ENCODE measurements at places on chromosomes 7 and 10. TPM values are rescaled to one million over a fixed set of nuclear protein-coding genes. Genes with fewer than 3 reads are reported as not detected.

- no peak for DNase-seq
- H3K4me1 ChIP-seq: peaks cover 18% of the 10 kb centered on the region
- H3K27ac ChIP-seq: no peak overlapping the region
- H3K36me3 ChIP-seq: no peaks in the 10 kb centered on the region
Observed at GRCh38 chr7:105270117-105270516, 118.6 kb downstream of the SRPK2 start.

DNA sequence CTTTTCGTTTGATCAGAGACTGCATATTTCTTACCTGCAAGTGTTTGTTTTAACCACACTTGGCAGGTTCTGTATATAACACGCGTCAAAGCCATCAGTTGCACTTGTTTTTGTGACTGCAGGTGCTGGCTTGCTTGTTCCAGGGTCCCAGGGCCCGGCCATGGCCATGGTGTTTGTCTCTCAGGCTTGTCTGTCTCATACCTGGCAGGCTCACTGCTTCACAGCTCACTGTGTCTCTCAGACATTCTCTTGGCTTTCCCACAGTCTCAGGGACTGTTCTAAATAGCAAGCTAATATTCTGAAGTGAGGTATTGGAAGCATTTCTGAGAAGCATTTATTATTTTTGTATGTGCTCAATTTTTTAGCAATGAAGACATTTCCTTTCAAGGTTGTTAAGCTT lies 46.9 kb downstream of the GPR141 start:
- no peak overlapping the region for H3K4me3 ChIP-seq
- peaks cover 6% of the 10 kb centered on the region for H3K4me1 ChIP-seq
- no peaks in the 10 kb centered on the region for H3K27me3 ChIP-seq
- DNase-seq: no peak

DNA sequence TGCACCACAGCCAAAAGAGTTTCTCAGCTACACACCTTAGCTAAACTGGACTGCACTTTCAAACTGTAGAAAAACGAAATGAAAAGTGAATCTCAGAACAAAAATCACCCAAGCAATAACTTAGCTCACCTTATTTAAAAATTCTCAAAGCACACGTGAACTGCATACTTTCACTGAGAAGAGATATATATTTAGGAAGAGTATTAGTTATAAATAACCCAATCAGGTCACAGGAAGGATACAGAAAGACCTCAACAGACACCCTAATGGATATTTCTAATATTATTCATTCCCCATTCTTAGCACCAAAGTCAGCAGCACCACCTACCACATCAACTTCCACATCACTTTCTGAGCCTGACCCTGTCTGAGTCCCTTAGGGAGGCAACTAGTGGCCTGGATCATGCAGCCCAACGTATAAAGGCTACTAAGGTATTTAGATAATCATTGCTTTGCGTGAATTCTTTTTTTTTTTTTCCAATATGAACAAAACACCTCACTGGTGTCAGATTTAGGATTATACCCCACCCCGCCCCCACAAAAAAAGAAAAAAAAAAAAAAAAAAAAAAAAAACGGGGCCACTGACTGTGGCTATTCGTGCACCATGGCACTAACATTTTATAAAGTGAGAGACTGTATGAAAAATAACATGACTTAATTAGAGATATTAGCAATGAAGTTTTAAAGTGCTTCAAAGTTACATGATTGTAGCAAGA lies 2.6 kb downstream of the ABI1 start:
- DNase-seq: peak; percentile 59
- no peaks in the 10 kb centered on the region for H3K27me3 ChIP-seq
- no peaks in the 10 kb centered on the region for H3K36me3 ChIP-seq
- peaks cover 58% of the 10 kb centered on the region for H3K4me1 ChIP-seq

GRCh38 chr7:1255080-1255816 lies 22.6 kb downstream of the UNCX start:
- no peaks in the 10 kb centered on the region for H3K36me3 ChIP-seq
- H3K4me1 ChIP-seq: no peaks in the 10 kb centered on the region
- no peaks in the 10 kb centered on the region for H3K27me3 ChIP-seq
- no peak overlapping the region for H3K4me3 ChIP-seq

DNA sequence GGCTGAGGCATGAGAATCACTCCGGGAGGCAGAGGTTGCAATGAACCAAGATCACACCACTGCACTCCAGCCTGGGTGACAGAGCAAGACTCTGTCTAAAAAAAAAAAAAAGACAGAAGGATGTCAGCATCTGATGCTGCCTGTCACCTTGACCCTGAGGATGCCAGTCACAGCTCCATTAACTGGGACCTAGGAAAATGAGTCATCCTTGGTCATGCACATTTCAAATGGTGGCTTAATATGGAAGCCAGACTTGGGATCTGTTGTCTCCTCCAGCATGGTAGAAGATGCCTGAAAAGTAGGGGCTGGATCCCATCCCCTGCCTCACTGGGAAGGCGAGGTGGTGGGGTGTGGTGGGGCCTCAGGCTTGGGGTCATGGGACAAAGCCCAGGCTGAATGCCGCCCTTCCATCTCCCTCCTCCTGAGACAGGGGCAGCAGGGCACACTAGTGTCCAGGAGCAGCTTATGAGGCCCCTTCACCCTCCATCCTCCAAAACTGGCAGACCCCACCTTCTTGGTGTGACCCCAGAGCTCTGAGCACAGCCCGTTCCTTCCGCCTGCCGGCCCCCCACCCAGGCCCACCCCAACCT lies 1.3 kb downstream of the NOS3 start:
- no peaks in the 10 kb centered on the region for H3K36me3 ChIP-seq
- no peaks in the 10 kb centered on the region for H3K27me3 ChIP-seq
- no peak for DNase-seq
- no peak overlapping the region for H3K27ac ChIP-seq
- peaks cover 8% of the 10 kb centered on the region for H3K4me1 ChIP-seq

DNA sequence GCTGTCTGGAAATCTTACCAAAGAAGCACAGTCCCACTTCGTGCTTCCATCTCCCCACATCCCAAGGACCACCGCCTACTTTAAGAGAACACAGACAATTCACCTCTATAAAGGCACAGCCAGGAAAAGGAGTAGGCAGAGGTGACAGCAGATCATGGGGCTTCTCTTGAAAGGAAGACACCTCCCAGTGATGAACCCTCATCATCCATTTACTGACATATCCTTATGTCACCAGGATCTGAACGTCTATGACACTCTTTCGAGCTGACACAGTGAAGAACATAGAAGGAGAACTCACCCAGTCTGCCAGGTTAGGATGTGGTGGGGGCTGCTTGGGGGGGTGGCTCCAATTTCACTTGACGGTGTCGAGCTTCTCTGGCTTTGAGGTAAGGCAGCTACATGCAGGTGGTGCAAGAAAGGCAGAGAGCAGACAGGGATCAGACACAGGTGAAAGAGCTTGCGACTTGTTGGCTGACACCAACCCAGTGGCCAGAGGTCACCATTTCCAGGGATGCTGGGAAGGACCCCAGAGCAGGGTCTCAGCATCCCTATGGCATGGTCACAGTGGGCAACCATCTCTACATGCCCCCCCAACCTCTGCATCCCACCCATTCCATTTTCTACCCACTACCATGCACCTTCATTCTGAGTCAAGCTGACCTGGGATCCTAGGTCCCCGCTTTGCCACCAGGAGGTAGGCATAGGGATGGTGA lies 67.5 kb downstream of the PRPF18 start:
- H3K36me3 ChIP-seq: peaks cover 4% of the 10 kb centered on the region
- H3K4me3 ChIP-seq: no peak overlapping the region
- peaks cover 3% of the 10 kb centered on the region for H3K4me1 ChIP-seq
- H3K27ac ChIP-seq: no peak overlapping the region
- no peaks in the 10 kb centered on the region for H3K27me3 ChIP-seq

- DNase-seq: no peak
- no peak overlapping the region for H3K27ac ChIP-seq
- H3K4me1 ChIP-seq: no peaks in the 10 kb centered on the region
- H3K4me3 ChIP-seq: no peak overlapping the region
- no peaks in the 10 kb centered on the region for H3K36me3 ChIP-seq
Observed at GRCh38 chr10:126969310-126969709, 64.1 kb downstream of the DOCK1 start.

DNA sequence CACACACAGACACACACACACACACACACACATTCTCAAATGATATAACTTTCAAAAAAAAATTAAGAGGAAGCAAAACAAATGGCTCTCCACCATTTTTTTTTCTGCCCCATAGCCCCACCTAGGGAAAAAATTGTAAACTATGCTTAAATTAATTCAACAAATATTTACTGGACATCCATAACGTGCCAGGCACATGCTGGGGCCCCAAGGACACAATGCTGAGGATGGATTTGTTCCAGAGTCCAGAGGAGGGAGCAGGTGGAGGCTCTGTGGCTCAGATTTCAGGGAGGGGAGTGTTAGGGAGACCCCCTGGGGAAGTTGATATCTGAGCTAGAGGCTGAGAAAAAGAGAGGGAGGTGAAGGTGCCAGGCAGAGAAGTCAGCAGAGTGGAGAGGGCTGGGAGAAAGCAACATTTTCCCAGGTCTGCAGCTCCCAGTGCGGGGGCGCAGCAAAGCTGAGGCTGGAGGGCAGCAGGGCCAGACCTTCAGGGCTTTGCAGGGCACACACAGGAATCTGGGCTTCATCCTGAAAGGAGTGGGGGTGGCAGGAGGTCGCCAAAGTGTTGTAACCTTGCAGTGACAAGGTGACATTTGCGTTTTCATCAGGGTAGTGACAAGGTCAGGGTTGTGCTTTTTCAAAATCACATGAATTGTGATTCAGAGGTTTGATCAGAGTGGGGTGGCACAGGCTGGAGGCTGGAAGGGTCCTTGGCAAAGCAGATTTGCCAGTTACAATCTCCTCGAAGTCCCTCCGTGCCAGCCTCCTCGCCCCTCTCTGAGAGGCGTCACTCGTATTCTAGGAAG lies 261.6 kb downstream of the WDR11 start:
- DNase-seq: no peak
- H3K36me3 ChIP-seq: no peaks in the 10 kb centered on the region
- no peaks in the 10 kb centered on the region for H3K4me1 ChIP-seq

- H3K4me3 ChIP-seq: no peak overlapping the region
- peaks cover 12% of the 10 kb centered on the region for H3K27me3 ChIP-seq
- peak; percentile 35 for DNase-seq
- H3K36me3 ChIP-seq: no peaks in the 10 kb centered on the region
Observed at GRCh38 chr7:100957832-100958421, 8.6 kb downstream of the MUC3A start.

DNA sequence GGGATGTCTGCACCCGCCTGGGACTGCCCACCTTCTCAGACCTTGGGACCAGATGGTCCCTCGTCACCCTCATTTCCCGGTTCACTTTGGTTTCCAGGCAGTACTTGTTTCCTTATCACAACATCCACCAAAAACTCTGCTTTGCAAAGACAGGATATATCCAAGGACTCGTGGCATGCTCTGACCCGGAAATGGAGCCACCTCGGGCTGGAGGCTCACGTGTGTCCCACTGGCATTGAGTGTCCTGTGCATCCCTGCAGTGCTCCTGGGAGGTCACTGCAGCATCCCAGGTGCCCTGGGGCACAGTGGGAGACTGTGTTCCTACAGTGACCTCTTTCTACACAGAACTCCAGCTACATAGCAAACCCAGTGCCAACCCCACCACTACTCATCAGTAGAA lies 611.9 kb upstream of the FOXK1 start:
- no peaks in the 10 kb centered on the region for H3K4me1 ChIP-seq
- no peaks in the 10 kb centered on the region for H3K27me3 ChIP-seq
- DNase-seq: no peak
- no peak overlapping the region for H3K4me3 ChIP-seq

DNA sequence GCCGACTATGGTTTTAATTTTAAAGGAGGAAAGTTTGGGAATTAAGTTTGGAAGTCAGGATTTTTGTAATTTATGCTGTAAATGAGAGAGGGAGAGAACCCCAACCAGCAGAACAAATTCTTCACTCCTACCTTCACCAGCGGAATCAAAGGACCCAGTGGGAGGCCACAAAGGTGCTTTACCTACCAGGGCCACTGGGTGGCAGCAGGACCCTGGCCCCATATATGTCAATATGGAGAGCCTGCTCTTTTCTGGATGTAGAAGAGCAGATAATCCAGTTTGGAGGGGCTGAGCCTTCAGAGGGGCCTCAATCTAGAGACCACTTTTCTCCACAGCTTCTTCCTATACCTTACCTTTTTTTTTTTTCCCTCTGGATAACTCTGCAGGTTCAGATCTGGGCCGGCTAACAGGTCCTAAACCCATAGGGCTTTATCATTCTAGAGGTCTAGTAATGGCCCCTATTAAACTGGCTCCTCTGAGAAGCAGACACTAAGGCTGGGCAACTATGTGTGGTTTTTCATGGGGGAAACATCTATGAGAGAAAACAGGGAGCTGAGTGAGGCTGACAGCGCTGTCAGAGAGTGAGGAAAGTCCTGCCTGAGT lies 8.5 kb upstream of the SCD start:
- H3K27ac ChIP-seq: peak overlapping the region; percentile 38
- no peaks in the 10 kb centered on the region for H3K36me3 ChIP-seq
- H3K4me1 ChIP-seq: peaks cover 24% of the 10 kb centered on the region

GRCh38 chr10:103021150-103021899 lies 103.2 kb downstream of the CNNM2 start:
- no peak for DNase-seq
- H3K4me3 ChIP-seq: no peak overlapping the region
- H3K36me3 ChIP-seq: no peaks in the 10 kb centered on the region
- no peaks in the 10 kb centered on the region for H3K4me1 ChIP-seq

DNA sequence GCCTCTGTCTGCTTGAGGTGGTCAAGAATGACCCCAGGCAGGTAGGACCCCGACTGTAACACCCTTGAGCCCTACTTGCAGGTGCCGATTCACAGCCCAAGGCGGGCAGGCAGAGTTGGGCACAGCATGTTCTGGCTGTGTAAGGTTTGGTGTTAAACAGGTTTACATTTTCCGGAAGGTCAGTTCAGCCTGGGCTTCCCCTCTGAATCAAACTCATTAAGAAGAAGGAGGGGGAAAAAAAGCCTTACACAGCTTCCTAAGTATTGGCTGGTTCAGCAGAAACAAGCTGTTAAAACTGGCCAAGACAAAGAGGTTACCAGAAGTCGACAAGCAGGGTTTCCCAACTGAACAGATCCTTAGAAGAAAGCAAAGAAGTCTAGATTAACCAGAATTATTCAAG lies 132.7 kb downstream of the PRPF18 start:
- H3K36me3 ChIP-seq: no peaks in the 10 kb centered on the region
- peaks cover 15% of the 10 kb centered on the region for H3K4me1 ChIP-seq
- no peak overlapping the region for H3K27ac ChIP-seq
- no peak for DNase-seq

The SPAG6 gene
- total RNA-seq: not detected

The TAS2R41 gene
- not detected for total RNA-seq

The HPSE2 gene
- not detected for total RNA-seq

The HABP2 gene
- 0.10 TPM for total RNA-seq

The SH2D4B gene
- total RNA-seq: 0.12 TPM

The ERV3-1 gene
- total RNA-seq: 30.7 TPM

The DPCD gene
- total RNA-seq: 2.2 TPM

The MACC1 gene
- total RNA-seq: 6.2 TPM

The AKR1C8 gene
- not detected for total RNA-seq

The EGR2 gene
- total RNA-seq: 6.6 TPM

The CYP3A7 gene
- not detected for total RNA-seq

The MNX1 gene
- total RNA-seq: not detected

The PAX4 gene
- total RNA-seq: not detected
